Femur (tissue), 1 donor: ENCODE measurements at places on chromosomes 16 and 17.
A peak's percentile ranks its signal among the peaks of the same experiment; 100 is the strongest.

DNA sequence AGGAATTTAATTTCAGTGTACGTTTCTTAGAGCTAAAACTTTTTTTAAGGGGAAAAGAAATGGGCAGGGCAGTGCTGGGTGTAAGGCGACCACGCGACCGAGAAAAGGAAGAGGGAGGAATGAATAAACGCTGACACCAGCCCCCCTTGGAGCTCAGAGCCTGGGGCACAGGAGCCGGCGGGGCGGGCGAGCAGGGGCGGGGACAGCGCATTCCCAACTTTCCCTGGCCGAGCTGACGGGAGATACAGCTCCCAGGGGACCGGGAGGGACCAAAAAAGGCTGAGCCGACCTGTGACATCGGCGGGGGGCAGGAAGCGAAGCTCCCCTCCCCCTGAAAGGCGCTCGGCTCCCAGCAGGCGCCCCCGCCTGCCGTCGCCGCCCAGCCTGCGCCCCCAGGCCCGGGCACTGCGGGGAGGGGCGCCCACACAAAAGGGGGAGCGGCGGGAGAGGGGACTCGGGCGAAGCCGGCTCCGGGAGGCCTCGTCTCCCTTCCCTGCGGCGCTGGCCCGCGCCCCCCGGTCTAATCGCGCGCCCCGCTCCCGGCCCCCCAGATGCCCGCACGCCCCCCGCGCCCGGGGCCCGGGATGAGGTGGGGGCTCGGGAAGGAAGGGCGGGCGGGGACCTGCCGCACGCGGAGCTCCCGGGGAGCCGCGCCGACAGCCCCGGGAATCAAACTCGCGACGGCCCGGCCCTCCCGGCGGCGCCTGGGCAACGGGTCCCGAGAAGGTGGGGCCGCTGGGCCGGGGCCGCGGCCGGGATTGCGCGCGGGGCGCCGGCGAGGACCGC, 622 bp downstream of the CUEDC1 start:
- DNase-seq: peak; percentile 87

DNA sequence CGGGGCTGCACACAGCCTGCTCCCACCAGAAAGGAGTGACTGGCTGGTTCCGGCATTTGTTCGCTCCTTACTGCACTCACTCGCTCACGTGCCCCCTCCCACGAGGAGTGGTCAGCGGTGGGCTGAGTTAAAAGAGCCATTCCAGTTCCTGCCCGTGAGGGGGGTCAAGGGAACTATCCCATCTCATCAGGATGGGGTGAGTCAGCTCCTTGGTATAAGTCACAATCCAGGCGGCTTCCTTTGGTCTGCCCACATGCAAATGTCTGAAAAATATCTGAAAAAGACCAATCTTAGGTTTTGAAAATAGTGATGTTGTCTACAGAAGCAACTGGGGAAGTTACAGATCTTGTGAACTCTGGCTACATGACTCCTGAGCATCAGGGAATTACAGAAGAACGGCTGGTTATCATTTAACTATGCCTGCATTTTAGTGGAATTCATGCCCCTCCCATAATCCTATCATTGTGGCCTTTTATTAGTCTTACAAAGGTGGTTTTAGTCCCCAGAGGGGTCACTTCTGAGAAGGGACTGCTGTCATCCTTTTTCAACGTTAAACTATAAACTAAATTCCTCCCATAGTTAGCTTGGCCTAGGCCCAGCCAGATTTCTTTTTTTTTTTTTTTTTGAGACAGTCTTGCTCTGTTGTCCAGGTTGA, 9.8 kb upstream of the TNFSF12 start:
- DNase-seq: no peak

DNA sequence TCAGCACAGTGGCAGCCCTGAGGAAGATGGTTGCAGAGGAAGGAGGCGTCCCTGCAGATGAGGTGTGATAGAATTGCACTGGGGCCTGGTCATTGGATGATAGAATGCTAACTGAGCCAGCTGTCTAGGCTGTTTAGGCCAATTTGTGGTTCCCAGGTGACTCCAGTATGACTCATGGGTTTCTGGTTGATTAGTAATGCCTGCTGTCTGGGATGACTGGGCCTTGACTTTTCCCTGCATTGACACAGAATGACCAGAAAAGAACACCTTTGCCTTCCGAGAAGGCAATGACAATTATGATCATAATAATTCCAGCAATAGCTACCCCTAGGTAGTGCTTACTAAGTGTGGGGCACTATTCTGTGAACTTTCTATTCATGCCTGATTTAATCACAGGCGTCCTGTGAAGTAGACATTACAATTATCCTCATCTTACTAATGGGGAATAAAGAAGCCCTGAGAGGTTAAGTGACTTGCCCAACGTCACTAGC, 31.5 kb downstream of the USP43 start:
- DNase-seq: no peak

DNA sequence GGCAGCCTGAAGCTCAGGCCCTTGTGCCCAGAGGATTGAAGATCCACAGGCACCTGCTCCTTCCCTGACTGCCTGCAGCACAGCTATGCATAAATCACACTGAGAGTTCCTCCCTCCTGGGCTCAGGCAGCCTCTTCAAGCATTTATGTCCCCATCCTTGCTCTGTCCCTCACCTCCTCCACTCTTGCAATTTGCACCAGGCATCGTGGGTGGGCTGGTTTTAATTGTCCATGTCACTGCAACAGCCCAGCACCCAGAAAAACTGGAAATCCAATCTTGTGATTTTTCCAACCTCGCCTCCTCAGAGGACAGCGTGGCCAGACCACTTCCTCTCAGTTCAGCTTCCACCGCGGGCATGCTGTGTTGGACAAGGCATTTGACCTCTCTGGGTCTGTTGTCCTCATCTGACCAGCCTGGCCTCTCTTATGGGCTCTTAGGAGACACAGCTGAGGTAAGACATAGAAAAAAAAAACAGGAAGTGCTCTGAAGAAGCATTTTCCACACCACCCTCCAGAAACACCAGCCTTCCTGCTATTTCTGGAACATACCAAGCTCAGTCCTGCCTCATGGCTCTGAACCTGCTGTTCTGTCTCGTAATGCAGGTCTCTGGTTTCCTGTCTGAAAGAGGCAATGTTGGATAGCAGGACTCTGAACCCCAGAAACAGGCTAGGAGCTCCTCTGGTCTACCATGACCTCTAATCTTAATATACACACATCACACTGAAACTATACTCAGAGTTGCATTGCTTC, 8.3 kb downstream of the TMEM114 start:
- no peak for DNase-seq

- DNase-seq: peak; percentile 46
Observed at GRCh38 chr17:72421128-72422092, 300.6 kb downstream of the SOX9 start.

DNA sequence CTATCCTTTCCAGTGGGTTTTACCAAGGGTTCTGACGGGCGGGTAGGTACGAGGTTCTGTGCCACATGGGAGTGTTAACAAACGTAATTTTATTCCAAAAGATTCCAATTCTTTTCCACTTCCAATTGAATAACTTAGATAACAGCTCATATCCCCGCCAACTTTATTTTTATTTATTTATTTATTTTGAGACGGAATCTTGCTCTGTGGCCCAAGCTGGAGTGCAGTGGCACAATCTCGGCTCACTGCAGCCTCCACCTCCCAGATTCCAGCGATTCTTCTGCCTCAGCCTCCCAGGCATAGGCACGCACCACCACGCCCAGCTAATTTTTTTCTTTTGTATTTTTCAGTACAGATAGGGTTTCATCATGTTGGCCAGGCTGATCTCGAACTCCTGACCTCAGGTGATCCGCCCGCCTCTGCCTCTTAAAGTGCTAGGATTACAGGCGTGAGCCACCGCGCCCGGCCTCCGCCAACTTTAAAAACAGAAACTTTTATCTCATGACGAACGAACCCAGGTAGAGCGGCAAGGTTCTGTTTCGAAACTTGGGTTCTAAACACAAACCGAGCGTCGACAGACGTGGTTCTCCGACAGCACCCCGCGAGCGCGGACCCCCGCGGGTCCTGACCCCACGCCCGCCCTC, 613 bp downstream of the ECI1 start:
- DNase-seq: no peak

GRCh38 chr16:82629441-82630027, 2.8 kb downstream of the CDH13 start:
- DNase-seq: no peak

DNA sequence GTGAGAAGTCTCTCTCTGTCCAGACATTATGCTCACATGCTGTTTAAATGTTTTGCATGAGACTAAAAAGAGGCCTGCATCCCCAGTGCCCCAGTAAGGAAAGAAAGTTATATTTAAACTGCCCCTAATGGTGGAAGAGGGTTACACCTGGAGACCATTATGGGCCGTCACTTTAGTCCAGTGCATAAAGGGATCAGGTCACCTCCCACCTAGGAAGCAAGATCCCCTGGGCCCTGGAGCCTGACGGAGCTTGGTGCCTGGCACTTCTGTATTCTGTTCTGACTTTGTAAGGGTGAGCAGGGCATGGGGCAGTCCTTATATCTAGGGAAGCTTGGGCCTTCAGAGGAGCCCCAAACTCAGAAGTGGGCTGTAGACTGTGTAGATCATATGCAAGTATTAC, 67.9 kb downstream of the CPPED1 start:
- DNase-seq: no peak

DNA sequence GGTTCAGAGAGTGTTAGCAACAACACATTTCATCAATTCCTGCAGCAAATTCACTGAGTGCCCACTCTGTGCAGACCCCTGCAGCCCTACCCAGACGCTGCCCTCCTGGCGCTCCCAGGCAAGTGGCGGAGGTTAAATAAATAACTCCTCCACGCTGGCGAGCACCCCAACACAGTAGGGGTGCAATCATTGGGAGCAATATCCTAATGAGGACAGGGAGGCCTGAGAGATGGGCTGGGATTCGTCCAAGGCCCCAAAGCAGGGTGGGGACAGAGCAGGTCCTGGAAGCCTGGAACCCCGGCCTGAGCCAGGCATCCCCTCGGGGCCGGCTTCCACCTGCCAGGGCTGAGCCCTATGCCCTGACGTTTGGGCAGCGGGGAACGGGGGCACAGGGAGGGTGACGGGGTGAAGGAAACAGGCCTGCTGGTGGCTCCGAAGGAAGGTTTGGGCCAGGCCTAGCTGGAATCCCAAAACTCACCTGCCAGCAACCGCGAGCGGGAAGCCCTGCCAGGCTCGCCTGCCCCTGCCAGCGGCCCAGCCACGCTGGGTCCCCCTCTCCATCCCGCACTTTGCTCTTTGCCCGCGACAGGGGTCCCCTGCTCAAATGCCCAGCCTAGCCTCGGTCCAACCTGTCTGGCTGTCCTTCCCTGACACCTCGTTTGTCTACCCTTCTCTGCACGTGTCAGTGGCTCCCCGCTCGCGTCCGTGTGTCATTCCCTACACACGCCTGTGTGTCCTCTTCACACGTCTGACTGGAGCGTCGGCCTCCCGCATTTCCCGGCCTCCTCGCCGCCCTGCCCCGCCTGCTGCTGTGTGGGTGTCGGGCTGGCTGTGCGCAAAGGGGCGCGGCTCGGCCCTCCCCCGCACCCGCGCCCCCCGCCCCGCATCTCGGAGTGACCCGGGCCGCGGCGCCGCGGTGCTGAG, 721 bp upstream of the BEAN1 start:
- DNase-seq: no peak

DNA sequence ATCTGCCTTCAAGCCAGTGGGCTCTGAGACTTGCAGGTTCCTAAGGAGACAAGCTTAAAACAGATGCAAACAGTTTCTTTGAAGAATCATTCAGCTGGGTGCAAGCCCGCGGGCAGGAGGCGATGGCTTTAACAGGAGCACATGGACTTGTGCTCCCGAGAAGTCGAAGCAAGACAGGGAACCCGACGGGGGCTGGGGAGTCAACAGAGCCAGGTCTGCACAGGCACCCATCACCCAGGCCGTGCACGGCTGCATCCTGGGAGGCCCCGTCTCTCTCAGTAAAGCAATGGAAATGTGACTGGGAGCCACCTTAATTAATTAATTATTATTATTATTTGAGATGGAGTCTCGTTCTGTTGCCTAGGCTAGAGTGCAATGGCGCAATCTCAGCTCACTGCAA, 333 bp upstream of the PTX4 start:
- DNase-seq: no peak

DNA sequence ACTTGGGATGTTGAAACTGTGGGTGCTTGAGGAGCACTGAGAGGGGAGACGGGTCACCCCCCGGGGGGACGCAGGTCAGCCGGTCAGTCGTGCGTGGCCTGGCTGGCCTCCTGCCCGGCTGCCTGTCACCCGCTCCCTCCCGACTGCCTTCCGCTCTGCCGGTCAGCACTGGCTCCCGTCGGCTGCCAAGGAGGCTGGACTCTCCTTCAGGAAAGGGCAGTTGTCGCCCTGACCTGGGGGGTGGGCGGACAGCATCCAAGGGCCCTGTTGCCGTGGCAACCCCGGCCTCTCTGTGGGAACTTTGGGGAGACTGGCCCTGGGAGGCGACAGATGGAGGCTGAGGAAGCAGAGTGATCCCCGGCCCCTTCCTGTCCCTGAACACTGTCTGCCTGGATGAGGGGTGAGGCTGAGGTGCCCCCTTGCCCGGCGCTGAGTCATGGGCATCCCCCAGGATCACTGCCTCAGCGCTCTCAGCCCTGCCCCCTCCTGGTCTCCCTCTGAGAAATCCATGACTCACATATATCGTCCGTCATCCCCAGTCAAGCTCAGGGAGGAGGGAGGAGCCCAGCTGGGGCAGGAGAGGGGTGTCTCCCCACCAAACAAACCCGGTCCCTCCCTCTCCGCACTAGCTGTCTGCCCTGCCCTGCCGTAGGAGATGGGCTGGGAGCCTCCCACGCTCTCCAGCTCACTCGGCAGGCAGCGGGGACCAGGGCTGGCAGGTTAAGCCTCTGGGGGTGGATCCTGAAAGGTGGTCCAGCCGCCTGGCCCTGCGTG, at the start of gene ADGRG1:
Gene ADGRG1, plus strand, starts transcription at position 623 of the 774 bp plus-strand sequence. CDS start 21,658 bp downstream, outside the sequence.
- peak; percentile 85 for DNase-seq

- DNase-seq: no peak
Observed at GRCh38 chr16:1932050-1933028, 10.7 kb downstream of the MSRB1 start.

- no peak for DNase-seq
Observed at GRCh38 chr16:63612462-63613227, 1509.2 kb downstream of the CDH11 start.

DNA sequence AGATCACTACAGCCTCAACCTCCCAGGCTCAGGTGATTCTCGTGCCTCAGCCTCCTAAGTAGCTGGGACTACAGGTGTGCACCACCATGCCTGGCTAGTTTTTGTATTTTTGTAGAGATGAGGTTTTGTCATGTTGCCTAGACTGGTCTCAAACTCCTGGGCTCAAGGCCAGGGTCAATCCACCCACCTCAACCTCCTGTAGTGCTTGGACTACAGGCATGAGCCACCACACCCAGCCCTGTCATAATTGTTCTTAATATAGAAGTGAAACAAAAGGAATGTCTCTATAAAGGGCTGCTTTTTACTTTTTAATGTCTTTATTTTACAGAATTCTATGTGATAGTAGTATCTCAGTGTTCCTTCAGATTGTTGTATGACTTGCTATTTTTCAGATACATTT, 345.2 kb upstream of the TBX2 start:
- no peak for DNase-seq

DNA sequence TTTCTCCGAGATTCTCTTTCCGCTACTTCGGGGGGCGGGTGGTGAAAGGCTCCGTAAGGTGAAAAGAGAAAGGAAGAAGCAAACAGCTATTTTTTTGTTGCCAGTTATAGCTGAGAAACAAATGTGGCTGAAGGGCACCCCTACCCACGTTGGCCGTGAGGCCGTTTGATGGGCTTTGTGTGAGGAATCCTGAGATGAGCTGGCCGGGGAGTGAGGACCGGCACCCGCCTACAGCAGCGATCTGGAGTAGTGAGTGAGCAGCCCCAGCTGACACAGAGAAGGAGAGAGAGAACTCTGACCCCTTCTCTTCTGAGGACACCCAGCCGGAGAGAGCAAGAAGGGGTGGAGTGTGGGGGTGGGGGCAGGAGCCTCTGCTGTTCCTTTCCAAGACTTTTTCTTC, 5.6 kb downstream of the JPH3 start:
- DNase-seq: no peak
